Amygdala (tissue), 56 donors: ENCODE measurements at places on chromosomes 3 and 15.

GRCh38 chr3:185423178-185423577, 60.2 kb downstream of the MAP3K13 start:
- no peak for DNase-seq

- DNase-seq, result peak; percentile 17
Observed at GRCh38 chr3:120418866-120419490, 31.8 kb downstream of the FSTL1 start.

- no peak for DNase-seq
Observed at GRCh38 chr3:159032311-159032710, 230.5 kb downstream of the MFSD1 start.

DNA sequence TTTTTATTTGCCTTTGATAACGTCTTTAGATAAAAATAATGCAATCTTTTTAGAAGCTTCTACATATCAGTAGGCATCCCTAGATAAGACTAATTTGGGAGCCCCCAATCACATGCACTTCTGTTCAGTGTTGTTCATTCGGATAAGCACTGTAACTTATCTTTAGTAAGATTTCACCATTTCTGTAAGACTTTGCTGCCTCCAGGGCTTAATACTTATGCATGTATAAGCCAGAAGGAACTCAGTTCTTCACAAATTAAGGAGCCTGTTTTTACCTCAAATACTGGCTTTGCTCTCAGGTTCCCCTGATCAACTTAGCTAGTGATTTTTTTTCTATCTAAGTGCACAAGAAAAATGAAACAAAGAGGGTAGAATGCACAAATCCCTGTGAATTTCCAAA, 20.3 kb downstream of the DOCK3 start:
- no peak for DNase-seq

DNA sequence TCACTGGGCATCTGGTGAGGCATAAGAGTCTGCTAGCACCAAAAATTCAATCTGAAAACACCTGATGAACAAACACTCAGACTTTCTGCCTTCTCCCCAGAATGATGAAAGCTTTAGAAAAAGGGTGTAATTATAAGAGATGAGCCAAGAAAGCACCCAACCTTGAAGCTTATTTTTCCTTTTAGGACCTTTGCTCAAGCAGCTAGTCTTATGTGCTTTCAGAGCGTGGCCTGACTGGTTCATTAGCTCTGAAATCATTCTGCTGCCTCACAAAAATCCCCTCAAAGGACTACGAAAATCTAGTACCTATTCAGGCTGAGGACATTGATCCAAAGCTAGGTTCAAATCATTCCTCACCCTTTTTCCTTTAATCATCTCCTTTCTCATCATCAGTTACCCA, 662.3 kb downstream of the MAGI1 start:
- no peak for DNase-seq

DNA sequence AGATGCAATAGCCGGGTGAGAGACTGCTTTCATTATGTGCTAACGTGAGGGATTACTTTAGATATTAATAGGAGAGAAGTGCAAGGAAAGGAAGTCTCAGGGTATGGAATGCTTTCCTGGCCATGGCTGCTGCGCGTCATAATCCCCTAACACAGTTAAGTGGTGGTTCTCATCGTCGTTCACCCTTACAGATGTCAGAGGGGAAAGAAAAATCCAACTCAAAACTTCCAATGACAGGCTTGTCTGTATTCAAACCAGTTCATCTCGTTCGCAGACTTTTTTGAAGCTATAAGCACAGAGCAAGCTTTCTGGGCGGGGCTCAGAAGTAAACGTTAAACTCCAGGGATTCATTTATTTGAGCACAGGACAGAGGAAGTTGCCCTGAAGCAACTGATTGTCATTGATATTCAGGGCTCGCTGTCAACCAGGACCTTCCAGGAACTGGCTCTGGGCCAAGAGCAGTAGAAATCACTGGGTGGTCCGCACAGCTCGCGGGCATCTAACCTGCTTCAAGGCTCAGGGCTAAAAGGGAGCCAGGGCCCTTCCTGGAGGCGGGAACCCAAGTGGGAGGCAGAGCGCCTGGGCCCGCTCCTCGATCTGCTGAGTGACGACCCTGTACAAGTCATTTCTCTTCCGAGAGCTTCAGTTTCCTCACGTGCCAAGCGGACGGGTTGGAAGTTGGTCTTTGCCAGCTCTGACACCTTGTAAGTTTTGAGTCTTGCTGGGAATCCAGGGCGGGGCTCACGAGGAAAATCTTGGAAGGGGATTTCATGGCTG, 1.1 kb upstream of the LPP start:
- DNase-seq, result no peak

- DNase-seq, result no peak
Observed at GRCh38 chr15:97566961-97567360, 393.5 kb upstream of the ARRDC4 start.

- DNase-seq, result no peak
Observed at GRCh38 chr3:127135241-127136023, 57.5 kb upstream of the PRR23E start.

GRCh38 chr3:114831861-114832260, 315.2 kb downstream of the ZBTB20 start:
- no peak for DNase-seq

- no peak for DNase-seq
Observed at GRCh38 chr3:71754610-71755253, 1.1 kb downstream of the GPR27 start.

- DNase-seq, result no peak
Observed at GRCh38 chr3:127911421-127911931, 3.6 kb upstream of the KBTBD12 start.

GRCh38 chr3:139357899-139358298, 14.1 kb downstream of the MRPS22 start:
- no peak for DNase-seq

GRCh38 chr3:36591959-36592358, 172.4 kb downstream of the DCLK3 start:
- DNase-seq, result no peak

DNA sequence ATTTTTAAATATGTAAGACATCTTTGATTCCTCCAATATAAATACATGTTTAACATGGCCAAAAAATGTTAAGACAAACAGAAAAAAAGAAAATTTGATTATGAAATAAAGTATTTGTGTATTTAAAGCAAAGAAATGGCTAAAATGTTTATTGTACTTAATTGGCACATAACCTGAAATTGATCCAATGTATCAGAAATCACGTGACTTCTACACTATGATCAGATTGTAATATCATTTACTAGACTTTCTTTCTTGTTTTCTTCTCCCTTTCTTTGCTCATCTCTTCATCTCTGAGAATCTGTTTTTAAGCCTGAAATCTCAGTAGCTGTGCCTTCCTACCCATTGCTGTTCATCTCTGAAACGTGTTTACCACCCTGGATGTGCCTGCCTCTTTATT, 420.3 kb downstream of the RSL24D1 start:
- no peak for DNase-seq

GRCh38 chr15:73965758-73966113, 26.4 kb downstream of the STOML1 start:
- DNase-seq, result no peak

- DNase-seq, result no peak
Observed at GRCh38 chr3:130915567-130916292, 21.8 kb downstream of the ATP2C1 start.

DNA sequence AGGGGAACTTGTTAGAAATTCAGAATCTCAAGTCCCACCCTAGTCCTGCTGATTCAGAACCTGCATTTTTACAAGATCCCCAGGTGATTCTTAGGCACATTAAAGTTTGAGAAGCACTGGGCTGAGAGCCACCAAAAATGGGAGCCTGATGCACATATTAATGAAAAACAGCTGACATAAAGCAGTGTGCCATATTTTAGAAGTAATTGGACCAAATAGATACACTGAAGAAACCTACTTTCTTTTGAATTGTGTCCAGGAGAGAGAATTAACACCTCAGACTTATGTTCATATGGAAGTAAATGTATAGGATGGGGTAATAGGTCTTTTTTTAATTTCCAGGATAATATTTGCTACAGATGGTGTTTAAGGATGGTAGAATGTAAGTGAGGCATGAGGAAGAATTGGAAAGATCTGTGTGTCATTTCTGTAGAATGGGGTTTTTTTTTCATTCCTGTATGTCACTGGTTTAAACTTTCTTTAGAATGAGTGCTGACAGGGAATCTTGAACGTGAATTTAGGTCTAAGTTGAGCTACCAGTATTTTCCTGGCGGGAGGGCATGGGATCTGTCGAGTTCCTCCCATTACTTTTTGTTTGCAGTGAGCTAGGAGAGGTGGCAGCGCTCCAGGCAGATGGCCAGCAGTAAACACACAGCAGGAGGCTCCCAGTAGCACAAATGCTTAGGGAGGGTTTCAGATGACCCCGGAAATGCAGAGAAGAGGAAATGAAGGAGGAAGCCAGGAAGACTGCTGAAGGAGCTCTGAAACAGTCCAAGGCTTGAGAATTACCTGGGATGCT, 185.6 kb downstream of the PLCL2 start:
- DNase-seq, result no peak

DNA sequence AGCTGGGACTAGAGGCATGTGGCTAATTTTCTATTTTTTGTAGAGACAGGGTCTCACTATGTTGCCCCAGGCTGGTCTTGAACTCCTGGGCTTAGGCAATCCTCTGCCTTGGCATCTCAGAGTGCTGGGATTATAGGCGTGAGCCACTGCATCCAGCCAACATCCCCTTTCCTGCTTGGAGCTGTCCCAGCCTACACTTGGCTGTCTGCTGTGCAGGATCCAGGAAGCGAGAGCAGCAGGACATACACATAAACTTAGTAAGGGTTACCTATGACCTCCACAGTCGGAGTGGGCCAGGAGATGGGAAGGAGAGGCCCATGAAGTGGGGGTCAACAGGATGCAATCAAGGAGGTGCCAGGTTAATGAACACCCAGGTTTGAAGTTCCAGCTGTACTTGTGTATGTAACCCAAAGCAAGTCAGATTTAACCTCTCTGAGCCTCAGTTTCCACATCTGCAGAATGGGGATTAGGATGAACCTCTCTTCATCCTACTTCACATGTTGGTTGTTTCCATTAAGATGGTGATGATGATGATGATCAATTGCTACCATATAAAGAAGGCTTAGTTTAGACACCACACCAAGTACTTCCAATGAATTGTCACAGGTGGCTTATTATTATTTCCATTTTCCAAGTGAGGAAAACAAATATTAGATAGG, 69.5 kb upstream of the OXTR start:
- DNase-seq, result no peak

GRCh38 chr3:101292027-101292426, 28.3 kb downstream of the IMPG2 start:
- no peak for DNase-seq

- DNase-seq, result no peak
Observed at GRCh38 chr3:161770484-161771386, 274.1 kb downstream of the OTOL1 start.

DNA sequence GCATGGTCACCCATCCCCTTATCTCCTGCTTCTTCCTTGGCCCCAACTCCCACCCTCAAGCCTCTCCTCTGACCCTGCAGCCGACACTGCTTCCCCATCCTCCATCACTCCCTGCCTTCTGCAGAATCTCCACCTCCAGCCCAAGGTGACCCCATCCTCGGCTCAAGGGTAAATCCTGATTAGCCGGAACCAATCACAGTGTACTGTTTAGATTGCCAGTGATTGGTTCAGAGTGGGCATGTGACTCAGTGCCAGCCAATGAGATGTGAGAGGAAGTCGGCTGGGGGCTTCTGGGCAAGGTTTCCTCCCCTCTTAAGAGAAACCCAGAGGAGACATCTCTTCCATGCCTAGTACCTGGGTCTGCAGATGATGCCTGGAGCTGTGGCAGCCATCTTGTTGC, 10.3 kb downstream of the CACNA2D2 start:
- DNase-seq, result no peak

GRCh38 chr15:45378149-45378912, at the start of gene GATM:
TSS of gene GATM (minus strand) at chr15:45378544. CDS start at chr15:45378453, 91 bp downstream.
- DNase-seq, result peak; percentile 85

DNA sequence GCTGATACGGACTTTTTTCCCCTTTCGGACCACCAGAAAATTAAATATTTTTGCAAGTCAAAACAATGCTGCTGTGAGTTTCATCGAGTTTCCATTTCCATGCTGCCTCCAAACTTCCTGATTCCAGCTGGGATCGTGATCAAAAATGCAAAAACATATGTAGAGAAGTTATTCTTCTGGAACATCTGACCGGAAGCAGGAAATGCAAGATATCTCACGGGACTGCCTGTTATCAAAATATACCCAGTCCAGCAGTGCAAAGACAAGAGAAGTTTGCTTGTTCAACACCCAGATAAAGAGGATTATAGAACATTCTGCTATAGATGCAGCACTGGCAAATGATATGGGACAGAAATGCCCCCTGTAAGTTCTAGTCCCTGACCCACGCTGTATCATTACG, 726.7 kb upstream of the NR2F2 start:
- no peak for DNase-seq

DNA sequence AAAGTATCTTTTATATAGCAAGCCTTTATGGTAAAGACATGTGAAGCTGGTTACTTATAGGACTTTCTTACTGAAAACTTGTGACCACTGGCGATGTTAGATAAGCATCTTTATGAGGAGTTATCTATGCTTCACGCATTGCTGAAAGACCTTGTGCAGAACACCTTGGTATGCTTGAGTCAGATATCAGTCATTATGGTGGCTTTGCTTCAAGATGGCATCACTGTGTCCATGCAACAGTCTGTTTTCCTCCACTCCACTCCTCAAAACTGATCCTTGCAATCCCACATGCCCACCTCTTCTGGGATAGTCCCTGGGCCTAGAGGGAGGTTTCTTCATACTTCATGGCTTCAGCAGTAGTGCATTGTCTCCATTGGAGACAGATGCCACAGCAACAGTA, 656.3 kb downstream of the ZNF385D start:
- no peak for DNase-seq

- DNase-seq, result no peak
Observed at GRCh38 chr3:77746048-77746447, 706.1 kb downstream of the ROBO2 start.

DNA sequence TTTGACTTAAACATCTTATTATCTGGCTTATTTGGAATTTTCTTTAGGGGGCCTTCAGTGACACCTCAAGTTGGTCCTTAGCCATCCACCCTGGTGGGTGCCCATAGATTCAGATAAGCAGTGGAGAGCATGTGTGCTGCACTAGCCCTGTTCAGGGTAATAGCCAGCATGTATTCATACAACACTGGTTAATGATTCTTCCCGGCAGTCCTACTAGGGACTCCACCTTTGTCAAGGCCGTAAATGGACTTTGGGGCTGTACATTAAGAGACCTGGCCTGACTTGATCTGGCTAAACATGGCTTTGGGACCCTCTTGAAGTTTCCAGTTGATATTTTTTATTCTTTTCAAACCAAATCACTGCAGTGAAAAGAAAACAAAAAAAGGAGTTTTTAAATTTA, 125.8 kb downstream of the PTPRG start:
- DNase-seq, result no peak

- no peak for DNase-seq
Observed at GRCh38 chr3:127312818-127313217, 25.0 kb upstream of the PRR20G start.
